ENCODE measurements at places on chromosomes 13 and 19.

GRCh38 chr19:13770013-13770635 is 4.1 kb upstream of the C19orf53 start:
- no peak for DNase-seq

DNA sequence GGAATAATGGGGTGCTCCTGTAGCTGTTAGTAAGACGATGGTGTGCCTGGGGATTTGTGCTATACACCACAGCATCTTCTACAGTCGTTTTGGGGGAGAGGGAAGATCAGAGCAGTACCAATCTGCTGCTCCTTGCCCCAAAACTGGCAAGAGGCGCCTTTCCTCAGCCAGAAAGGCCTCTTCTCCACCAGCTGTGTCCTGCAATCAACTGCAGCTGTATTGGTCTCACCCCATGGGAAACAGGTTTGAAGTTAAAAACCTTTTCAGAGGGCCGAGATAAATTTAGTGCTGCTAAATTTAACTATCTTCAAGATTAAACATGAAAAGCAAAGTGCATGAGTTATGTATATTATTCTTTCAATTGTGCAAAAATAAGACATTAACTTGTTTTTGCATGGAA is 1.2 kb upstream of the RNASEH2B start:
- no peak for DNase-seq

DNA sequence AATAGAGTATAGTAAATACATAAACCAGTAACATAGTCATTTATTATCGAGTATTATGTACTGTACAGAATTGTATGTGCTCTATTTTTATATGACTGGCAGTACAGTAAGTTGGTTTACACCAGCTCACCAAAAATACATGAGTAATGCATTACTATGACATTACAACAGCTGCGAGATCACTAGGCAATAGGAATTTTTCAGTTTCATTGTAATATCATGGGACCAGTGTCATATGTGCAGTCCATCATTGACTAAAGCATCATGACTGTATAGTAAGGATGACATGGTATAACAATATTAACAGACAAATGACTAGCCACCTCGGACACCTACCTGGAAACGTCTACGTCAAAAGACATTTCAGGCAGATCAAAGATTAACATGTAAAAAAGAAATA is 33.6 kb downstream of the ATP7B start:
- DNase-seq = no peak

- DNase-seq = no peak
These were observed 12.7 kb upstream of the KBTBD6 start for GRCh38 chr13:41145136-41145908.

GRCh38 chr19:11759805-11760204 is 7.0 kb upstream of the ZNF441 start:
- no peak for DNase-seq

- no peak for DNase-seq
These were observed at the start of gene TRPC4 for GRCh38 chr13:37869756-37870488. TSS of gene TRPC4 (minus strand) at chr13:37869772. CDS start at chr13:37783333, 86,439 bp downstream.

- no peak for DNase-seq
These were observed 5.7 kb upstream of the JUND start for GRCh38 chr19:18286973-18287635.

DNA sequence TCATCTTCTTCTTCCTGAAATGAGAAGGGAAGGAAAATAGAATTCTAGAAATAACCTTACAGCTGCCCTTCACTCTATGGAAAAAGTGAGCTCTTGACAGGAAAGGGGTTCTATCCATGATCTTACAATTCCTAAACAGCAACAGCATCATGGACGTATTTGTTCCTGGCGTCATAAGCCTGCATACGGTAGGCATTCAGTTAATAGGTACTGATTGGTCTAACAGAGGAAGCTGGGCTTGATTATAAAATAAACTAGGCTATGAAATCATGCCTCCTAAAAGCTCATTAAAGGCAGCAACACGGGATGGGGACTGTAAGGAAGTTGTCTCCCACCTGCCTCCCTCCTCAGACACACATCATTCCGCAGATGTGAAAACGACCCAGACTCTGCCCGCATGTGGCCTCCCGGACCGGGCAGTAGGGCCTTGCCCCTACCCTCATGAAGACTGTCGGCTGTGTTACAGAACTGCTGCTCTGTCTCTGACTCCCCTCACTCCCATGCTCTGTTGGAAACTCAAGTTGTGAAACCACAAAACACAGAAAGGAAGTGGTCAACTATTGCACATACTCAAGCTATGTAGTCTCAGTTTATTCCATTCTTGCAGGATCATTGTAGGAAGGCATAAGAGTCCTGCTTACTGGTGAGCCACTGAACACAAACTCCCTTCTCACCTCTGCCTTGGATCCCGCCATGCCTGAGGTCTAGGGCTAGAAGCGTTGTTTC is 129.8 kb downstream of the DLEU7 start:
- no peak for DNase-seq

GRCh38 chr13:44874886-44875630 is 114.2 kb downstream of the NUFIP1 start:
- no peak for DNase-seq

- DNase-seq = no peak
These were observed 476.2 kb downstream of the KLF12 start for GRCh38 chr13:73657821-73658540.

DNA sequence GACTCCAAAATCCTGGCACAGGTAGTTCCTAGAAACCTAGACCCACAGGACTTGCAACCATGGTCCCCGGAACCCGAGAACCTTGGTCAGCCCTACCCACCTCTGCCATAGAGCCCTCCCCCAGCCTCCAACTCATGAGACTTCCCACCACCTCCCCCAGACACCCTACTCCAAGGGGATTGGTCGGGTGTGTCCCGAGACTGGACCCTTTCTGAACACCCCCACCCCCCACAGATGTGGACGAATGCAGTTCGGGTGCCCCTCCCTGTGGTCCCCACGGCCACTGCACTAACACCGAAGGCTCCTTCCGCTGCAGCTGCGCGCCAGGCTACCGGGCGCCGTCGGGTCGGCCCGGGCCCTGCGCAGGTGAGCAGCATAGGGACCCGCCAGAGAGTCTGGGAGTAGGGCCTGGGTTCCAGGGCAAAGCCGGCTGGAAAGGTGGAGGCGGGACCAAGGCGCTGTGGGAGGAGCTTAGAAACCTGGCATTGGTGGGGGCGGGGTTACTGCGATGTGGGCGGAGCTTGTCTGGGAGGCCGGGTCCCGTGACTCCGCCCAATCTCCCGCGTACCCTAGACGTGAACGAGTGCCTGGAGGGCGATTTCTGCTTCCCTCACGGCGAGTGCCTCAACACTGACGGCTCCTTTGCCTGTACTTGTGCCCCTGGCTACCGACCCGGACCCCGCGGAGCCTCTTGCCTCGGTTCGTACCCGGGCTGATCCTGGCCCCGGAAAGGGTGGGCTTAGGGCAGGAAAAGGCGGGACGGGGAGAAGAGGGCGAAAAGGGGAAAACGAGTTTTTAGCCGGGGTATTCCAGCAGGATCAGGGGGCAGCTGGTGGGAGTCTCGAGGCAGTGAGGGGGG is 11.9 kb downstream of the LTBP4 start:
- DNase-seq = peak; percentile 63

DNA sequence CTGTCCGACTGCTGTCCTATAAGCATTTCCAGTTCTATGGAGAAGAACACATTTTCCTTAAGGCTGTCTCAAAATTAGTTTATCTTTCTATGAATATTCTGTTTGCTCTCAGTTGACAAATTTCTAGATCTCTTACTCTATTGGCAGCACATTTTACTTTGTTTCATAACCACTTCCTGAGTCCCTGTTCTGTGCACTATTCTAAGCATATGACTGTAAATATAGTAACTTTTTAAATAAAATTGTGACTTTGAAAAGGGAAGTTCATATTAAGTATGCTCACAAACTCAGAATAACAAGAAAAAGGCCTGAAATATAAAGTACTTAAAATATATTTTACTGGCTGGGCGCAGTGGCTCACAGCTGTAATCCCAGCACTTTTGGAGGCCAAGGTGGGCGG is 56.5 kb upstream of the HTR2A start:
- DNase-seq = no peak

DNA sequence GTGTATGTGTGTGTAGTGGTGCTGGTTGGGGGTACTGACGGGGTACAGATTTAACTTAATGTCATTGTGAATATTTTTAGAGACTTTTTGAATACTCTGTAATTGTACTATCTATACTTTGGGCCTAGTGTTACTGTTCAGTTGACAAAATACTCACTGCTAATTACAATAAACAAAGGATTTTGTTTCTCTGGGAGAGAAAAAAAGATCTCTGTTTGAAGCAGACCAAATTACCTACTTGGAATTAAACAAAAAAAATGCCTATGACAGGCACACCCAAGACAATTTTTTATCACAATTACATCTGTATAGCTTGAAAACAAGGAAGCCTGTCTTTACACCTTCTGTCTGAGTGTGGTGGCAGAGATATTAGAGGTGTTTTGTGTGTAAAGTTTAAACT is 45.1 kb downstream of the OLFM4 start:
- no peak for DNase-seq

DNA sequence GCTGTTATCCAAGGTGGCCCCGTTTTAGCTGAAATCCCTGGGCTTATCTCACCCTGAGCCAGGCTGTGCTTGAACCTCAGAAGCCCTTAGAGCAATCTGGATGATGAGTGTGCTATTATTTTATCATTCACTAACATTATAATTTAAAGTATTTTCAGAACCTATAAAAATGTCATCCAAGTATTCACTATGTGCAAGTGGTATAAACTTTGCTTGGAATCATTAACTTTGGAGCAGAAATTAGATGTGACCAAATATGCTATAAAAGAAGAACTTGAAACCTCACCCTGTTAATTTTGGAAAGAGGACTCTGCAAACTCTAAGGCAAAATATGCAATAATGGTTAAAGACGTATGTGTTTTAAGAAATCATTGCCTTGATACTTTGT is 147.5 kb downstream of the USP12 start:
- DNase-seq = no peak

GRCh38 chr13:101970341-101970740 is 431.5 kb downstream of the FGF14 start:
- no peak for DNase-seq

DNA sequence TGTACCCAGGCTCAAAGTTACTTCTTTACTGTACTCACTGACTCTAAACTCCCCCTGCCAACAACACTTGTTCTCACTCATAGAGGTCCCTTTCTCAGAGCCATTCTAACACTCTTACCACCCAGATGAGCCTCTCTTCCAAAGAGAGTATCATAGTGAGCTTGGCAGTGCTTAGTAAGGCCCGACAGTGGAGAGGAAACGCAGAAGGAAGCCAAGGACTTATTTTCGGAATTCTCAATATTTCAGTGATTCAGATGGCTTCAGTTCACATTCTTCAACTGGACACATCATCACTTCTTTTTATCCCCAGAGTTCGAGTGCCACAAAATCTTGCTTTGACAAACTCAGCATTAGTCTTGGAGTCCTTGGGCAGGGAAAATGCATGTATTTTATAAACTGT is 285.9 kb downstream of the DNAJC15 start:
- DNase-seq = no peak

GRCh38 chr13:40179445-40180281 is 486.8 kb downstream of the FOXO1 start:
- no peak for DNase-seq
